Activated CD4-positive, CD25-positive, alpha-beta regulatory T cell (primary cell): ENCODE measurements at places on chromosomes 5 and 9.

DNA sequence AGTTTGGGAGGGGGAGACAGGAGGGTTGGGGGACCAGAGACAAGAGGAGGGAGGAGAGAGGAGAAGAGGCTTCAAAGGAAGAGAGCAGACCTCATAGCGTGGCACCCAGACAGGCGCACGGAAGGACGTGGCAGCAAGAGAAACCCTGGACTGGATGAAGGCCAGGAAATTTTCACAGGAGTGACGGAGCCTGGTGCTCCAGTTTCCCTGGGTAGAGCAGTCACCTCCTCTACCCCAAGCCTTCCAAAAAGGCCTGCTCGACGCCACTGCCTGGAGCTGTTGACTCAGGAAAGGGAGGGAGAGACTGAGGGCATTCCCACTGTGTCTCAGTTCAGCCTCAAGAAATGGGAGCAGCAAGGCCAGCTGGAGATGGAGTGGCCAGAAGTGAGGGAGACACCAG lies 19.3 kb downstream of the AK8 start:
- DNase-seq: no peak

- no peak for DNase-seq
Observed at GRCh38 chr5:77224672-77225355, 14.3 kb downstream of the PDE8B start.

DNA sequence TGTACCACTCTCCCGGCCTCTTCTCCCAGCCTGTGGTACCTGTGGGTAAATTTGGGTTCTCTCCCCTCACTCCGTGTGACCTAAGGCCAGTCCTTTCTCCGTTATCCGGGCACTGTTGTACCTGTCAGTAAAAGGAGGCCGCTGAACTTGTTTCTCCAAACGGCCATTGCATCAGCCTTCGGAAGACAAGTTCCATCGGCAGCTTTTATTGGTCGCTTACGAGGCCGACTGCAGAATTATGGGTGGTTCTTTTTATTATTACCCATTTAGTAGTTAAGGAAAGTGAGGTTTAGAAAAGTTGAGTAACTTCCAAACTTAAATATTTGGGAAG lies 558 bp downstream of the GRPEL2 start:
- no peak for DNase-seq

GRCh38 chr9:106916466-106917235 lies 53.7 kb downstream of the ZNF462 start:
- no peak for DNase-seq

GRCh38 chr9:79195879-79196278 lies 375.9 kb upstream of the TLE4 start:
- no peak for DNase-seq

DNA sequence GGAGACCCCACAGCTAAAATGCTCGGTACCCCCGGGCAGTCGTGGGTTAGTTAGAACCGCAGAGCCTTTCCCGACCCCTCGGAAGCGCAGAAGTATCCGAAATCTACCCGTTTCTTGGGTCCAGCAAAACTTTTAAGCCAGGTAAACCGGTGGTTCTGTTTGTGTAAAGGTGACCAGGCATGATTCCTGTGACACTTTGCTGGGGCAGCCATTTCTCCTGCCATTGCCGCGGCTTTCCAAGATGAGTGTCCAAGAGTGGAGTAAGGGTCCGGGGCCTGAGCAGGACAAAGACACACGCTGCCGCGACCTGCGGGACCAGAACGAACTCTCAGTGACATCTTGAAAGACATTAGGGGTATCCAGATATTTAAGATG lies 655 bp downstream of the MARVELD2 start:
- no peak for DNase-seq

DNA sequence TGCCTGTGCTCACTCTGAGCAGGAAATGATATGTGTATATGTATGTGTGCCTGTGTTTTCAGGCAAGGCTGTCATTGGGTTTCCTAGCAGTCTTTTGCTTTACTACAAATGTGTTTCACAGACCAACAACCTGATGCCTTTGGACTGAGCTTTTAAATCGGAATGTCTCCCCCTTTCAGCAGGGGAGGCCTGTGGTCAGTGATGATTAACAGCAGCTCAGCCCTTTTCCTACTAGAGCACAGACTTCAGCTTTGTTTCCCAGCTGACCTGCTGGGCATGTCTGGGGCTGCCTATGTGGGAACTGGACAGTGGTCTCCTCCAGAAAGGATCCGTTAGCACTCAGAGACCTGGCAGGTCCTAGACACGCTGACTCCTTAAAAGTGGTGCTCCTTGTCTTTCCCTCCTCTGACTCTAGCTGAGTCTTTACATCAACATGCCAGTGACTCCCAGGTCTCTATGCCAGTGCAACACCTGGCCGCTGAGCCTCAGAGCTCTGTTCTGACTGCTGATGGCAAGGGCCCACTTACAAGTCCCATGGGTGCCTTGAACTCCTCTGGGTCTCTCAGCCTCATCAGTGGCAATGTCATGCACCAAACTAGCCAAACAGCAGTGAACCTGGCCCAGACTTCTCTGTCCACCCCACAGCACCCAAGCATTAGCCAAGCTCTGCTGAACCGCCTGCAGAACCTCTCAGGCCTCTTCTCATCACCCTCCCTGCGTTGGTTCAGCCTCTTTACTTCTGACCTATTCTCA lies 7.7 kb downstream of the MACROH2A1 start:
- no peak for DNase-seq

- DNase-seq: no peak
Observed at GRCh38 chr9:75146229-75146628, 57.9 kb downstream of the OSTF1 start.

GRCh38 chr9:75111019-75111622 lies 22.8 kb downstream of the OSTF1 start:
- DNase-seq: no peak

GRCh38 chr5:148910686-148911361 lies 84.4 kb downstream of the ADRB2 start:
- no peak for DNase-seq

DNA sequence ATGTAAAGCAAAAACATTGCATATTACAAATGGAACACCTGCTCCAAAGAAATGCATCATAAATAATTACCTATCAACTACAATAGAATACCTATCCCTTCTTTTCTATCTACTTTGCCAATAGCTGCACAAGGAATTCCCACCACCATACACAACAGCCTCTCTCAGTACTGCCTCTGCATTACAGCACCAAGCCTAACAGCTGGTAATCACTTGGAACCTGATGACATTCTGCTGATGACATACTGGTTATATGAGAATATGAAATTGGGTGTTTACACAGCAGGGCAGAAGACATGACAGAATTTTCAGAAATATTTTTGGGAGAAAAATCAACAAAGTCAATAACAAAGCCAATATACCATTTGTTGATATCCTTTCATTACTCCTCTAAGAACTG lies 43.2 kb downstream of the PSMB7 start:
- DNase-seq: no peak

DNA sequence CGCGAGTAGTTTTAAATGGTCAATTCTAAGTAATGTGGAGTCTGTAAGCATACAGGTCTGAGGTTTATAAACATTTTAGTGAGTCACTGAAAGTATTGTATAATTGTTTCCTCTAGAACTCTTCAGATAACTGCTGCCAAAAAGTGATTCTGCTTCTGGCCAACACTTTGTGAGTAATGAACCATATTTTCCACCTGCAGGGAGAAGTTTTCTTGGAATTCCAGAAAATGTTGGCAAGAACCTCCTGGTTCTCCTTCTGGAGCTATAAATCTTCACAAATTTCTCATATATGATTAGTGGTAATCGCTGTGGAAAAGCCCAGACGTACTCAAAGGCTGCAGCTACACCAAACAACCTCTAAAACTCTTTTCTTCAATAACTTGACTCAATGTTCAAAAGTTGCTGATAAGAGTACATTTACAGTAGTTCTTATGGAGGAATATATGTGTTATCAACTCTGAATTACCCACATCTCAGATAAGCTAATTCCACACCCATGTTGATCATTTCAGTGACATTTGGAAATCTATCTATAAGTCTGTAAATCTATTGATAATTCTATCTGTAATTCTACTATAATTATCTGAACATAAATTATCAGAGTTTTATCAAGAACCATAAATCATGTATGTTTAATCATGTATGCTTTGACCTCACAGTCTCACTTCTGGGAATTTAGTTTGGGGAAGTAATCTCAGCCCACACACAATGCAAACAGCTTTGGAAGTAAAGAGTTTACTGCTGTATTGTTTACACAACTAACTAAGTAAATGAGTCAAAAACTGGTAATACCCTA lies 74.1 kb downstream of the FNBP1 start:
- no peak for DNase-seq

- no peak for DNase-seq
Observed at GRCh38 chr5:128304791-128305190, 221.2 kb downstream of the SLC12A2 start.

DNA sequence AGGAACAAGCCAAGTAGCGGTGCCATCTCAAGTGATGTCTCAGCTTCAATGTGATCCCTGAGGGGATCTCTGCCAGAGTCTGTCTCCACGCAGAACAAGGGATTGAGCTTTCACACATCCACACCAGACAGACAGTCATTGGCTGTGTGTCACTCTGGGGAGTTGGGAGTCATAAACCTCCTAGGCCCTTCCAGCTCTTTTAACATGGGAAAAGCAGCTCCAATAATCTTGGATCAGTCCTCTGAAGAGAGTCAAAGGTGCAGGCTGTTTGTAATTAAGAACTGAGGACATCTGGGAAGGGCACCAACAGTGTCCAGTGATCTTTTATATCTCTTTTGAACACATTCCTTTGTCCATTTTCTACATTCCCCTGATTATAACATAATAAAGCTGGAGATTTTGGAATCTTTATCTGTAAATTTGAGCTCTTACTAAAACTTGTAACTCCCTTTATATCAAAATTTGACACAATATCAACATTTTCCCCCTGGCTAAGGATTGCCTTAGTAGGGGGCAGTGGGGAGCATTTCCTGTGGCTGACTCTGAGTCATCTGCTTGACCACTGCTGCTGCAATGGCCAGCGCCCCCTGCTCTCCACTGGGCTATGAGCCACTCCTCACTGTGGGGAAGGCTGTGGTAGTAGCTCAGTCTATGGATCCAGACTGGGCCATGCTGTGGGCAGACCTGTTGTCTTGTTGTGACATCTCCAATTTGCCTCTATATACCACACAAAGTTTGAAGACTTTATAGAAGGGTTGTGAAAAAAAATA lies 284.4 kb downstream of the OSTF1 start:
- no peak for DNase-seq

- no peak for DNase-seq
Observed at GRCh38 chr5:61805101-61805500, 473.0 kb downstream of the ZSWIM6 start.

DNA sequence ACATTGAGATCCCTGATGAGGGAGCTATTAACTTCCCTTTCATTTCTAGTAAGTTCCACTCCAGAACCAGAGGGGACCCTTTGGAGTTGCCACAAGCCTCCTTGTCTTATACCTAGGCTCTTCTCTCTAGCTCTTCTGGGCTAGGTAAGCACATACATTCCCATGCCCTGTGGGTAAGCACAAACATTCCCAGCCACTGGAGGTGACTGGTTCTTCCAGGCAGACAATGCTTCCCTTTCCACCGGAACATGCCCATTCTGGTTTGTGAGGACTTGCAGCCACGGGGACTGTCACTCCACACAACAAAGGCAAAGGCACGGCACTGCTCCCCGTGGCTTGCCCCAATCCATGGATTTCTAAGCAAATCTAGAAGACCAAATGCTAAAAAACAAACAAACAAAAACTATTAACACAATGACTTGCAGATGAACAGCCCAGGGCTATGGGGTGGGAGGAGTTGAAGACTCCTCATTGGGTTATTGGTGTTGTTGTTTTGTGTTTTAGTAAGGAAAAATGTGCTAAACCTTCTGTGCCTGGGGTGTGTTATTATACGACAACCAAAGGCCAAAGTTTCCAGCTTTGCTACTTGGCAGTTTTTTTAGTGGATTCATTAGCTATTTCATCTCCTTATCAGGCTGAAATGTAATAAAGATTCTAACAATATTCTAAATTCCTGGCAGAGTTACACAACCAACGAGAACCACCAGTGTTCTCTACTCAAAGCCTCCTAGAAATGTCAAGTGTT lies 276.2 kb downstream of the SYK start:
- DNase-seq: no peak

GRCh38 chr9:96721731-96722429 lies 56.0 kb downstream of the ZNF510 start:
- no peak for DNase-seq

- no peak for DNase-seq
Observed at GRCh38 chr5:37842048-37842447, 2.2 kb upstream of the GDNF start.

- DNase-seq: no peak
Observed at GRCh38 chr9:130128733-130129431, 43.3 kb upstream of the NCS1 start.

DNA sequence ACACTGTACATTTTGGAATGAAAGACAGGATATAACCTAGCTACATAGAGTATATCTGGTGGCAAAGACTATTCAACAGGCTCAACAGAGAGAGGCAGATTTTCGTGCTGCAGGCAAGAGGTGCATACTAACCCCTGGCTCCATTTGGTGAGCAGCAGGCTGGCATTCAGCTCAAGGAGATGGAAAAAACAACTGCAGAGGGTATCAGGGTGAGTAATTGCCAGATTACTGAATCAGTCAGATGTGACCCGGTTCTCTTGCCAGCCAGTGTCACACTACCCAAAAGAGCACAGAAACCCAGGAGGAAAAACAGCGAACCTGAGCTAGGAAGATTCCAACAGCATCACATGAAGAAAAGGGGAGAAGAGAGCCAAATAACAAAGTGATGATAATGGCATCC lies 130.4 kb upstream of the PRLR start:
- no peak for DNase-seq

GRCh38 chr5:91397791-91398190 lies 14.7 kb upstream of the ARRDC3 start:
- DNase-seq: no peak

- no peak for DNase-seq
Observed at GRCh38 chr9:134766587-134766986, 114.0 kb upstream of the FCN2 start.

- DNase-seq: no peak
Observed at GRCh38 chr9:106758911-106759310, 104.1 kb upstream of the ZNF462 start.

- no peak for DNase-seq
Observed at GRCh38 chr5:113293975-113294310, 140.8 kb downstream of the TSSK1B start.
